ENCODE measurements at places on chromosomes 6 and 20.

DNA sequence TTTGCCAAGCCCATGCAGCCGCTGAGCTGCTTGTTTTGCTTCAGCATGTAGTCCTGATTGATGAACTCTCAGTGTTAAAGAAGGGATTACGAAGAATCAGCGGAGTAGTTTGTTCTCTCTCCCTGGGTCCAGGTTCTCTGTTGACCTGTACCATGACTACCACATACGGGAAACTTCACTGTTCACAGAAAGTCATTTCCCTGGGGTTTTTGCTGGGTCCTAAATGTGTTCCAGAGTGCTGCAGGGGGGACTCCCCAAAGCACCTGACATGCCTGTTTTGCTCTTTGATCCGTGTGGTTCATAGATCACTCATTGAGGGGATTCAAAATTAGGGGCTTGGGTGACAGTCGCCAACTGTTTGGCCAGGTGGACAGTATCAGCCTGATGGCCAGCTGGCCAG is 5.5 kb downstream of the LSM14B start:
- no peak for DNase-seq

DNA sequence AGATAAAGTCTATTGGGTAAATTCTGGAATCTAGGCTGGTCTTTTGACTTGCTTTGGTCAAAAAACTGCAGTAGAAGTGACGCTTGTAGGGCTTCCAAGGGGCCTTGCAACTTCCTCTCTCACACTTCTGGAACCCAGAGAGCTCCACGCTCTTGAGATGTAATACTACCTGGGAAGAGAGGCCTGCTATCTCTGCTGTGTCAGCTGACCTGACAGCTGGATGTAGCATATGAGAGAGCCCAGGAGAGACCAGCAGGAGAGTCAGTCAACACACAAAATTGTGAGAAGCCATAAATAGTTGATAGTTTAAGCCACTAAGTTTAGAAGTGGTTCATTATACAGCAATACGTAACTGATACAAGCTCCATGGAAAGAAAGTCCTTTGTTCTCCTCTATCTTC is 7.8 kb upstream of the RSPO3 start:
- DNase-seq, result no peak

GRCh38 chr6:56954403-56955170 is at the start of gene BEND6:
BEND6 (plus strand) TSS chr6:56955107; CDS start chr6:56981811, 26,704 bp downstream.
- DNase-seq, result no peak

DNA sequence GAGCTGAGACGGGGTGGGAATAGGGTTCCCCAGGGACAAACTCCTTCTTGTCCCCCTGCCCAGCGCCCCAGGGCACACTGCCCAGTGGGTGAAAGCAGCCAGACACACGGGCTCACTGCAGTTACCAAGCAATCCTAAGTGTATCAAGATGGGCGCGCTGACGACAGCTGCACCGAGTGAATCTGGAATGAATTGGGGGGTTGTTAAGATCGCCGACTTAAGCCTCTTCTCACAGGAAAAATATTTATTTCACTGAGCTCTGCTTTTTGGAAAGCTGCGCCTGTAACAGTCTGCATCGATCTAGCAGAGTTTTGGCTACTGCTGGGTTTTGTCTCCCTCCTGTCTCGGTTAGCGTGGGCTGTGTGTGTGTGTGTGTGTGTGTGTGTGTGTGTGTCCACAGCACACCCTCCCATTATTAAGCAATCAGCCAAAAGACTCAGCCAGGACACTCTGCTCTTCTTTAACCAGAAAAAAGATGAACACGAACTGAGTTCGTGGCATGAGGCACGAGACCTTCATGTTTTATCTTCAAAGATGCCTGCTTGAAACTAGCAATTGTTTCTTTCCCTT is 35.9 kb downstream of the RIPOR3 start:
- no peak for DNase-seq

- peak; percentile 15 for DNase-seq
Measured at GRCh38 chr20:52494244-52494643, 302.7 kb upstream of the ZFP64 start.

DNA sequence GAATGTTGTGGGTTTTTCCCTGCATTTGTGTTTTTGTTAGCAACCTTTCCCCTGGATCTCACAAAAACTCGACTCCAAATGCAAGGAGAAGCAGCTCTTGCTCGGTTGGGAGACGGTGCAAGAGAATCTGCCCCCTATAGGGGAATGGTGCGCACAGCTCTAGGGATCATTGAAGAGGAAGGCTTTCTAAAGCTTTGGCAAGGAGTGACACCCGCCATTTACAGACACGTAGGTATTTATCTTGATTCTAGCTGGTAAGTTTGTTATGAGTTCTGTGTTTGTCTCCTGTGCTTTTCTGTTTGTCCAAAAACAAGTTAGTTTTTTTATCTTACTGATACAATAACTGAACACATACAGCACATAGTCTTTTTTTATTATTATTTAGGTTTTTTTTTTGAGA is 3.0 kb downstream of the SLC25A27 start:
- DNase-seq, result no peak

- DNase-seq, result no peak
Measured at GRCh38 chr6:149904661-149905370, 6.9 kb upstream of the RAET1E start.

DNA sequence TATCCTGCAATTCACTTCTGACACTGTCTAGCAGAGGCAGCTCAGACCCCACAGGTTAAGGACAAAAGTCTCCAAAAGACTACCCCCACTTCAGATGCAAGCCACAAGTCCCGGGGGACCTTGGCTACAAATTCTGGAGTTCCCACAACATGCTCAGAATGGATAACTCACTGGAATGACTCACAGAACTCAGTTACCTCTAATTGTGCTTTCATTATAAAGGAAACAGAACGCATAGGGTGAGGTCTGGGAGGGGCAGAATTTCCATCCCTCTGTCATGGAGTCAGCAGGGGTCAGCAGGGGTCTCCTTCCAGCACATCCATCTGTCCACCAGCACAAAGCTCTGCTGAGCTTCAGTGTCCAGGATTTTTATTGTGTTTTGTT is 184.2 kb downstream of the CDH4 start:
- DNase-seq, result no peak

DNA sequence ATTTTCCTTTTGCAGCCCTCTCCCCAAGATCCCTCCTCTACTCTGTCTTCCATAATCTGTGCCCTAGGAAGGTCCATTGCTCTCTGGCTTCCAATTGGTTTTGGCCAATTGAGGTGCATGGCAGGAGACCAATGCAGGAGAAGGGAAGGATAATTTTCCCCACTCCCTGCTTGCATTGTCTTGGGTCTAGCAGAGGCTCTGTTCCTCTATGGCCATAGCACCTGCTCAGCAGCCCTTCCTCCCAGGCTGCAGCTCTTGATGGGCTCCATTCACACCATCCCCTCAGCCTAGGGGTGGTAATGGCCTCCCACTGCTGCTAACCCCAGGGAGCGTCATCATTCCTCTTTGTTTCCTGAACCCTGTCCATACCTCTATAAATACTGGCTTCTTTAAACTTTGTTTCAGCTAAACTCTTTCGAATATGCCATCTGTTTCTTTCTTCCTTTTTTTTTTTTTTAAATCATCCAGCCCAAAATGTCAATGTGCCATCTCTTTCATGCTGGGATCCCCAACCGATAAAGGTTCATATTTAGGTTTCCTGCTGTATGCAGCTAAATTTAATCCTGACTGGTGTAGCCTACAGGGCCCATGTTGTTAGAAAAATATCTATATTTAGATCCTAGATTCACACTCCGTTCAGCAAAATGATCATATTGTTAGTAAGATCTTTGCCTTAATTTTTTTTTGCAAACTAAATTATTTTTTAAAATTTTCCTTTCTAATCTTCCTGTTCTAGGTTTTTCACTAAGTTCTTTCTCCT is 63.8 kb downstream of the HECA start:
- DNase-seq, result no peak

- DNase-seq, result no peak
Measured at GRCh38 chr6:122734529-122735395, 44.8 kb upstream of the FABP7 start.

GRCh38 chr6:154329350-154330170 is 27.0 kb downstream of the IPCEF1 start:
- no peak for DNase-seq

DNA sequence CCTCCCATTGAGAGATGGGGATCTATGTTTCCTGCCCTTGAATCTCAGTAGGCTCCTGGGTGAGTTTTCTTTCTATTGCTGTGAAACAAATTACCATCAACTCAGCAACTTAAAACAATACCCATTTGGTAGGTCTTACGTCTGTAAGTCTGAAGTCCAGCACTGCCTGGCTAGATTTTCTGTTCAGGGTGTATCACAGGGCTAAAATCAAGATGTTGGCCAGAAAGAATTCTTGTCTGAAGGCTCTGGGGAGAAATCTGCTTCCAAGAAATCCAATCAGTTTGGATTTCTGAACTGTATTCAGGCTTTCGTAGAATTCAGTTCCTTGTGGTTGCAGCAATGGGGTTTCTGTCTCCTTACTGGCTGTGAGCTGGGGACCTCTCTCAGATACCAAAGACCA is 99.6 kb upstream of the SLC24A3 start:
- no peak for DNase-seq

DNA sequence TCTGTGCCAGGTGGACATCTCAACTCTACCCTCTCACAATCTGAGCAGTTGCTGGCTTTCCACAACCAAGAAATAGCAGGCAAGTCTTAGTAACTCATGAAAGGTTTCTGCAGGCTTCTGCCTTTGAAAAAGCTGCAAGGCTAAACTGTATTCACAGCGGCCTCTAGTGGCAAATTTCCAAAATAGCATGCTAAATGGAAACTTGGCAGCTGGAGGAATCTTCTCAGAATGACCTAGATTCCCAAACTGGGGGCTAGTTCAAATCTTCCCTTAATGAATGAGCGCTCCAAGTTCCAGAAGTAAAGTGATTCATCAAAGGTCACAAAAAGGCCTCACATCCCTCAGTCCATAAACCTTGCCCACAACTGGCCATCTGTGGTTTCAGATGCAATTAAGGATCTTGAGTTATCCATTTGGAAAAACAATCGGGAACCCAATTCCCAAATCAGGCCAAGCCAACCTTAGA is 11.9 kb upstream of the CPNE5 start:
- no peak for DNase-seq

- no peak for DNase-seq
Measured at GRCh38 chr6:30769853-30770524, 25.6 kb upstream of the IER3 start.

GRCh38 chr6:24960991-24961475 is 25.3 kb upstream of the RIPOR2 start:
- DNase-seq, result no peak
